ENCODE measurements at places on chromosomes 7 and 10.

GRCh38 chr10:87503886-87504285 is 807 bp upstream of the MINPP1 start:
- DNase-seq, result no peak

DNA sequence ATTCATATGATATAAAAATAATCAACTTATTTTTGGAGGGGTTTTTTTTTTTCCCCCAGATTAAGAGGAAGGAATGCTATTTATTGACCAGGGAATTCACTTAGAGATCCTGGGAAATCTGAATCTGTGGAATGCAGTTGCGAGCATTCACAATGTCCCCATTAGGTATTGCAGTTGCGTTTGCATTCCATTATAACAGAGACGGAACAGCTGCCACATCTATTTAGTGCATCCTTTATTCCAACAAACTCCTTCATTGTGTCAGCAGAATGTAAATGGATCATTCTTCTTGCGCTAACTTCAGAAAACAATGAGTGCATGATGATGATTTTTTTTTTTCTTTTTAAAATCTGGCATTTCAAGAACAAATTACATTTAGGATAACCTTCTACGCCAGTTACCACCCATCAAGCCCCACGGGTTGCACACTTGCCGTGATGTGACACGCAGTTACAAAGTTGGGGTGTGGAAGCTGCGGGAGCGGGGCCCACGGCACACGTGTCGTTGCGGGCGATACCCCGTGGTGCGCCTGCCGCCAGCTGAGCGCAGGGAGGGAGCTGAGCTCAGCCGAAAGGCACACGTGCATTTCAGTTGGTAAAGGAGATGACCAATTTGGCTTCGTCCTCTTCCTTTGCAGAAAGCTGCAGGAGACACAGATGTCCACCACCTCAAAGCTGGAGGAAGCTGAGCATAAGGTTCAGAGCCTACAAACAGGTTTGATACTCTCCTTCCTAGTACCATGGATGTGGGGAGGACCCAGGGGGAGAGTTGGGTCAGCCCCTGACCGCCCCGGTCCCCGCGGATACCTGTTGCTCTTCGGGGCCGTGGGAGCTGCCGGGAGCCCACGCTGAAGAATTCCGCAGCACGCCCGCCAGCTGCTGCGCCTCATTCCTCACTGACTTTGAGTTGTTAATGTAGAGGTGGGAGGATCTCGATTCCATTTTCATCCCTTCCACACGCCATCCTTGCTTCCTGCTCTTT is 175.3 kb upstream of the SH2B2 start:
- no peak for DNase-seq

DNA sequence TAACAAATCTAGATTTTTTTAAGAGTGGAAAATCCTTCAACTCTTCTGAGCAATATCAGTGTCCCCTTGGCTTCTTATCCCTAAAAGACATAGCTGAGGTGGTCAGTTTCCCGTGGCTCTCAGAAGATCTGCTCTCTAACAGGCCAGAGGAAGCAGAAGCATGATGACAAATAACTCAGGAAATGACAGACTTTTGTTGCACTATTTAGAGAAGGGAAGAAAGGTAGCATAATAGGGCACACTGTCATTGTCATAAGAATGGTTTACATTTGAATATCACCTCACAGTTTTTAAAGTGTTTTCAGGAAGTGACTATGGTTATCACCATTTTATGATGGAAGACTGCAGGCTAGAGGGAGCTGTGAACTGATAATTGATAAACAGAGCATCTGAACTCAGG is 33.6 kb upstream of the RAPGEF5 start:
- DNase-seq, result no peak

DNA sequence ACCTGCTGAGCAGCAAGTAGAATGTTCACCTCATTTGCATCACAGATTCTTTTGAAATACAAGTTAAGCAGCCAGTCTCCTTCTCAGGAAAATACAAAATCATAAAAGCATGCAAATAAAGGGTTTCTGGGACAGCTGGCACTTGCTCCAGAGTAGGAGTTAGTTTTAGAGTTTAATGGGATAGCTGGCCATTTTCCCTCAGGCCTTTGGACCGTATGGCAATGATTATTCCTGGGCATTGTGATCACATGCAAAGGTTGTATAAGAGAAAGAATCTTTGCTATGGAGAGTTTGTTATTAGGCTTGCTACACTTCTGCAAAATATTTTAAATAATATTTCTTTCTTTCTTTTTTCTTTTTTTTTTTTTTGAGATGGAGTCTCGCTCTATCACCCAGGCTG is 240.8 kb downstream of the CDK14 start:
- DNase-seq, result no peak

- no peak for DNase-seq
Measured at GRCh38 chr10:26486990-26487850, 49.1 kb downstream of the APBB1IP start.

- no peak for DNase-seq
Measured at GRCh38 chr7:110889335-110889734, 201.6 kb upstream of the LRRN3 start.

DNA sequence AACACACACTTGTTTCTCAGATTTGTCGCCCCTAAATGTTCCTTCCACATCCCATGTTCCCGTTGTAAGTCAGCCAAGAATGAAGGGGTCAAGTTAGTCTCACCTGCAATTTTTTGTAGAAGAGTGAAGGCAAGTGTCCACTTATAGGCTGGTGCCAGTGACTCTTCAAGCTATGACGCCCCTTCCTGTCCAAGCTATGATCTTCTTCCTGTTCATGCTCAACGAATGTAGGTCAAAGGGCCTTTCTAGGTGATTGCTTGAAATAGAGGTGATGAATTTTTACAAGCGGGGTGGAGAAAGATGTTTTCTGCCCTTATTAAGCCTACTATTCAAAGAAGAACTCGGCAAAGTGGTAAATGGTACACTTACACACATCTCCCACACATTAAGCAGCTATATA is 41.0 kb downstream of the CDK1 start:
- DNase-seq, result no peak
